ENCODE measurements at places on chromosomes 1 and 21. TPM values are rescaled to one million over a fixed set of nuclear protein-coding genes. Genes with fewer than 3 reads are reported as not detected.
A peak's percentile ranks its signal among the peaks of the same experiment; 100 is the strongest.

GRCh38 chr1:28934676-28935075, 20.3 kb downstream of the EPB41 start:
- H3K27me3 ChIP-seq: no peaks in the 10 kb centered on the region
- DNase-seq: no peak
- no peaks in the 10 kb centered on the region for H3K36me3 ChIP-seq
- no peak overlapping the region for H3K27ac ChIP-seq
- H3K4me1 ChIP-seq: no peaks in the 10 kb centered on the region
- H3K4me3 ChIP-seq: no peak overlapping the region

DNA sequence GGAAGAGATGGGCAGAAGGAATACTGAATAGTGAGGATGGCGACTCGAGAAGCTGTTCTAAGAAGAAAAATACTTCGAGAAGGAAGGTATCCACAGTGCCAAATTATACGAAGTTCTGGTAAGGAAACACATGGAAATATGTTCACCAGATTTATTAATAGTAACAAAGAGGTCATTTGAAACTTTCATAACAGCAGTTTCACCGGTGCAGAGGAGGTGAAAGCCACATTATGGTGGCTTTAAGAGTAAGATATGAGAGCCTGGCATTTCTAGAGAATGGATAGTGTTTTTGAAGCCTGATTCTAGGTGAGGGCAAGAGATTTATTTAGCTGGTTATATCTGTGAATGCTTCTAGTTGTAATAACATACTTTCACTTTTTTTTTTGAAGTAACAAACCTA, 56.2 kb downstream of the DPYD start:
- DNase-seq: no peak
- no peaks in the 10 kb centered on the region for H3K36me3 ChIP-seq
- no peak overlapping the region for H3K4me3 ChIP-seq

GRCh38 chr1:45864167-45865106, 61.0 kb downstream of the MAST2 start:
- peak overlapping the region; percentile 35 for H3K27ac ChIP-seq
- no peaks in the 10 kb centered on the region for H3K27me3 ChIP-seq
- peaks cover 9% of the 10 kb centered on the region for H3K4me1 ChIP-seq
- no peak for DNase-seq
- no peaks in the 10 kb centered on the region for H3K36me3 ChIP-seq
- H3K4me3 ChIP-seq: no peak overlapping the region

VSIG8 gene
- total RNA-seq: not detected

- DNase-seq: no peak
- no peak overlapping the region for H3K4me3 ChIP-seq
- no peaks in the 10 kb centered on the region for H3K4me1 ChIP-seq
- H3K36me3 ChIP-seq: no peaks in the 10 kb centered on the region
- no peaks in the 10 kb centered on the region for H3K27me3 ChIP-seq
Observed at GRCh38 chr1:109846846-109847245, 63.8 kb upstream of the CSF1 start.

GRCh38 chr1:160116283-160117147, 956 bp downstream of the ATP1A2 start:
- no peak overlapping the region for H3K4me3 ChIP-seq
- no peak for DNase-seq
- H3K36me3 ChIP-seq: no peaks in the 10 kb centered on the region
- no peak overlapping the region for H3K27ac ChIP-seq

LCE1D gene
- total RNA-seq: not detected

DNA sequence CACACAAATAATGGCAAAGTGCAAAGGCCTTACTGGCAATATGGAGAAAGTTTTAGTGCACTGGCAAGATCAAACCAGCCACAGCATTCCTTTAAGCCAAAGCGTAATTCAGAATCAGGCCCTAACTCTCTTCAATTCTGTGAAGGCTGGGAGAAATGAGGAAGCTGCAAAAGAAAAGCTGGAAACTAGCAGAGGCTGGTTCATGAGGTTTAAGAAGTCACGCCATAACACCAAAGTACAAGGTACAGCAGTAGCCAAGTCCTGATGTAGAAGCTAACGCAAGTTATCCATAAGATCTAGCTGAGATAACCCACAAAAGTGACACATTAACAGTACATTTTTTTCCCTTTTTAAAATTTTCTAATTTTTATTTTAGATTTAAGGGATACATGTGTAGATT, 57.1 kb downstream of the SLC27A3 start:
- H3K36me3 ChIP-seq: no peaks in the 10 kb centered on the region
- H3K4me1 ChIP-seq: no peaks in the 10 kb centered on the region
- no peak overlapping the region for H3K27ac ChIP-seq
- no peak overlapping the region for H3K4me3 ChIP-seq

DNA sequence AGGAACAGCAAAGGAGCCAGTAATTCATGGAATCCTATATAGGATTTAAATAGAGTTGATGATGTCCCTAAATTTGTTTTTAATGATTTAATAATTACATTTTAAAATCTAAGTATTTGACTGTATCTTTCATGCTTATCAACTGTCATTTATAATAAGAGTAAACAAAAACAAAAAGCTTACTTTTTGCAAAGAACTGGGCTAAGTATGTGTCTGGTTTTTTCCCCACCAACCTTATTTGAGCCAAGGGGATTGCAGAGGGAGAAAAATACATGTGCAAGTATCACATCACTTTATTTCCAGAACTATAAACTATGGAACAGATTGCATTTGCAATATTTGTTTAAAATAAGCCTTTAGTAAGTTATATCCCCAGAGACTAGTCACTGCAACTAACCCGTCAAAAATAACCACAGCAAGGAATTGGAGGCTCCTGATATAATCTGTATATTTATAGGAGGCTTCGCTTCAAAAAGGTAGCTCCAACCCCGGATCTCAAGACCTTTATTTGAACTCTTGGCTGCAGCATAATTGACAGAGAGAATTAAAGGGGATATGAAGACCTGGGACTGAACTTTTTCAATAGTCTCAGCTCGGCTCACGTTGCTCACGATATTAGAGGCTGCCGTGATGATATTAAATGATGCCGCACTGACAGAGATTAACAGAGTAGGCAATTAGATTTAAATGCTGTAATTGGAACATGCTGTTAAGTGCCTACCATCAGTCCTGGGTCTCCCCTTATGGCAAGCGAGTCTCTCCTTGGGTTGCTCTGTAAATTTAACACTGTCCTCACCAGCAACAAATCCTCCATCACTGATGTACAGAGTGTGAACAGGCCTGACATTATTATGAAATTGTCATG, 329.1 kb upstream of the NFIA start:
- no peak overlapping the region for H3K4me3 ChIP-seq
- no peak overlapping the region for H3K27ac ChIP-seq
- no peaks in the 10 kb centered on the region for H3K4me1 ChIP-seq
- H3K27me3 ChIP-seq: no peaks in the 10 kb centered on the region
- H3K36me3 ChIP-seq: no peaks in the 10 kb centered on the region
- no peak for DNase-seq

CHIA gene
- total RNA-seq: 0.28 TPM

BTG2 gene
- 192 TPM for total RNA-seq

DNA sequence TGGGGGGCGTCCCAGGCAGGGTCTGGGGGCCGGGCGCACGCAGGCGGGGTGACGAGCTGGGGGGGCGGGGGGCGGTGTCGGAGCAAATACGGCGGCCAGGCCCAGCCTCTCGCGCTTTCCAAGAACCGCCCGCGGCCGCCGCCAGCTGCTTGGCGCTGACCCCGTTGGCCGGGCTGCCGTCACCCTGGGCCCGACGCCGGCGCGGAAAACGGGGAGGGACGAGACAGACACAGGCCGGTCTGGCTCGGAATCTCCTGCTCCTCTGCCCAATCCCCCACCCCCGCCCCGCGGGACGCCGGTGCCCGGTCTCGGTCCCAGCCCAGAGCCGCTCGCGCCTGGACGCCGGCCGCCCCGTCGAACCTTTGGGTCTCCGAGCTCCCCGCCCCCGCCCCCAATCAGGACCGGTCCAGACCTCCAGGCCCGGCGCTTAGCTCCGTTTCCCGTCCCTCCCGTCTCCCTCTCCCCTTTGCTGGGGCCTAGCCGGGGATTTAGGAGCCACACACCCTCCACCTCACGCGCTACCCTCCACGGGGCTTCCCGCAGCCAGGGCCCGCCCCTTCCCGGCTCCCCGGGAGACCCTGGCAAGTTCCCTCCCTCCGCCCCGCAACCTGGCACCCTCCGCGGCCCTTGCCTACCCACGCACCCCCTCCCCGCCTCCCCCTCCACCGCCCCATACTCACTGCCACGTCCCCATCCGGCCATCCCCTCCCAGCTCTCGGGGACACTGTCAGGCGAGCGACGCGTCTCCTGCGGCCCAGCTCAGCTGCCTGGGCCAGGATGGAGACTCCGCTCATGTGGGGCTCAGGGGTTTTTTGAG, 800 bp upstream of the MMP23B start:
- H3K36me3 ChIP-seq: no peaks in the 10 kb centered on the region
- peaks cover 15% of the 10 kb centered on the region for H3K27me3 ChIP-seq
- peak; percentile 65 for DNase-seq
- no peak overlapping the region for H3K4me3 ChIP-seq
- peaks cover 19% of the 10 kb centered on the region for H3K4me1 ChIP-seq

DNA sequence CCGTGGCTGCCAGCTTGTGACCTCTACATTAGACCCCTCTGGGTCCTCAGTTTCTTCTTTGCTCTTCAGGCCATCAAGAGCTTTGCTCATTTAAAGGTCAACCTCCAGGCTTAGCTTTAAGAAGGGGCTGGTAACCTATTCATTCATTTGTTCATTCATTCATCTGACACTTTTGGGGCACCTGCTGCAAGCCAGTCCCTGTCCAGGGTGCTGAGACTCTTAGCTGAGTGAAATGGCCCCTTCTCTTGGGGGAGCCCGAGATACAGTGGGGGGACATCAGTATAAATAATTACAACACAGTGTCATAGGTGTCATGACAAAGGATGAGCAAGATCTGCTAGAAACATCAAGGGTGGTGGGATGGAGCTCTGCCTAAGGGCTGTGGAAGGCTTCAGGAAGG, 10.5 kb upstream of the TTC4 start:
- no peak overlapping the region for H3K27ac ChIP-seq
- H3K27me3 ChIP-seq: peaks cover 4% of the 10 kb centered on the region
- no peak for DNase-seq
- H3K4me3 ChIP-seq: no peak overlapping the region
- no peaks in the 10 kb centered on the region for H3K4me1 ChIP-seq

FAM177B gene
- 0.40 TPM for total RNA-seq

DNA sequence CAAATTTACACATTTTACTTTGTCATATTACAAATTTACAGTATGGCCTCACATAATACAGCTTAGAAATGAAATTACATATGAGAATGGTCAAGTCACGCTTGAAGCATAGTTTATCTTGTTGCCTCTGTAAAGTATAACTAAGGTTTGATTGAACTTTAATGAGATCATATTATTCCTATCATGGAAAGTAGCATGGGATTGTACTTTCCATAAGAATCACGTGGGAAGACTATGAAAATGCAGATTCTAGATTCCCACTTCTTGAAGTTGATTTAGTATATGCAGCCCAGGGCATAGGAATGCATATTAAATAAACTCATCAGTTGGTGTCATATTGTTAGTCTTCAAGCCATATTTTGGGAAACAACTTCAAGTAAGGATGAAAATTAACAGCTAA, 342.8 kb downstream of the NCAM2 start:
- no peaks in the 10 kb centered on the region for H3K4me1 ChIP-seq
- no peak overlapping the region for H3K4me3 ChIP-seq
- H3K27ac ChIP-seq: no peak overlapping the region
- DNase-seq: no peak

- peaks cover 46% of the 10 kb centered on the region for H3K4me1 ChIP-seq
- no peaks in the 10 kb centered on the region for H3K27me3 ChIP-seq
- no peaks in the 10 kb centered on the region for H3K36me3 ChIP-seq
- no peak for DNase-seq
- peak overlapping the region; percentile 57 for H3K27ac ChIP-seq
Observed at GRCh38 chr1:16372535-16373285, 5.7 kb downstream of the SZRD1 start.

GRCh38 chr1:7178336-7178735, 393.1 kb downstream of the CAMTA1 start:
- DNase-seq: no peak
- H3K4me1 ChIP-seq: no peaks in the 10 kb centered on the region
- no peaks in the 10 kb centered on the region for H3K36me3 ChIP-seq

GRCh38 chr1:101769520-101769919, 227.2 kb downstream of the OLFM3 start:
- DNase-seq: peak; percentile 17
- no peaks in the 10 kb centered on the region for H3K36me3 ChIP-seq
- H3K27ac ChIP-seq: no peak overlapping the region
- no peaks in the 10 kb centered on the region for H3K27me3 ChIP-seq
- no peak overlapping the region for H3K4me3 ChIP-seq

DNA sequence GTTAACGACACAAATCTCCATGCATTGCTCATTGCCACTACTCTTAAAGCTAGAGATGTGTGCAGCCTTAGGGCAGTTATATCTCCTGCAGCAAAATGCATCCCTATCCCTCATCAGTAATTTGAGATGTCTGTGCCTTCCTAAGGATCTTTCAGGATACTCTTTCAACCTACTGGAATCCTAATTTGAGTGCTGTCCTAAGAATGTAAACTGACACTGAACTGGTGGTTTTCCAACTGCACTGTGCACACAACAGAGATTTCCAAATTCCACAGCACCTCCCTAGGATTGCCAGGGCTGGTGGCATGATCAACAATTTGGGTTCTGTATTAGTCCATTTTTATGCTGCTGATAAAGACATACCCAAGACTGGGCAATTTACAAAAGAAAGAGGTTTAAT, 193.9 kb downstream of the LTN1 start:
- H3K27ac ChIP-seq: peak overlapping the region; percentile 78
- peaks cover 8% of the 10 kb centered on the region for H3K4me1 ChIP-seq
- no peaks in the 10 kb centered on the region for H3K27me3 ChIP-seq
- no peaks in the 10 kb centered on the region for H3K36me3 ChIP-seq
- no peak overlapping the region for H3K4me3 ChIP-seq

B3GALT5 gene
- total RNA-seq: 7.0 TPM

MATN1 gene
- 2.0 TPM for total RNA-seq

- no peak overlapping the region for H3K4me3 ChIP-seq
- DNase-seq: no peak
- no peaks in the 10 kb centered on the region for H3K27me3 ChIP-seq
- no peaks in the 10 kb centered on the region for H3K36me3 ChIP-seq
Observed at GRCh38 chr1:6460301-6461050, 5.5 kb downstream of the TNFRSF25 start.

DNA sequence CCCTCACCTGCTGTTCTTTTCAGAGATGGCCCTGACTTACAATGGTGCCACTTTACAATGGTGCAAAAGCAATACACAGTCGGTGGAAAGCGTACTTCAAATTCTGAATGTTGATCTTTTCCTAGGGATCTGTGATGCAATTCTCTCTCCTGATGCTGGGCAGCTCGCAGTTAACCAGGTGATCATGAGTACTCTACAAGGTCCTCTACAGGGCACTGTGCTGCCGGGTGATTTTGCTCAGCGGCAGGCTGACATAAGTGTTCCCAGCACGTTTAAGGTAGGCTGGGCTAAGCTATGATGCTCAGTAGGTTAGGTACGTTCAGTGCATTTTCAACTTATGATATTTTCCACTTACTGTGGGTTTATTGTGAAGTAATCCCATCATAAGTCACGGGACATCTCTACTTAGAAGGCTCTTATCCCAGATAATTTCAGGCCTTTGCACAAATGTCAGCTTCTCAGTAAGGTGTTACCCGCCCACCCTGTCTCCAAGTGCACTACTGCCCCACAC, 126.5 kb downstream of the KCNN3 start:
- H3K27me3 ChIP-seq: peaks cover 17% of the 10 kb centered on the region
- no peak overlapping the region for H3K27ac ChIP-seq
- DNase-seq: no peak
- no peak overlapping the region for H3K4me3 ChIP-seq
- peaks cover 9% of the 10 kb centered on the region for H3K4me1 ChIP-seq

GRCh38 chr1:15152318-15153183, 996 bp upstream of the TMEM51 start:
- H3K27me3 ChIP-seq: no peaks in the 10 kb centered on the region
- peak; percentile 94 for DNase-seq
- no peaks in the 10 kb centered on the region for H3K36me3 ChIP-seq
- peaks cover 49% of the 10 kb centered on the region for H3K4me1 ChIP-seq
- H3K4me3 ChIP-seq: peak overlapping the region; percentile 98
- H3K27ac ChIP-seq: peak overlapping the region; percentile 96

All from hepatocyte (in vitro differentiated cells).